ENCODE measurements at places on chromosomes 4 and X. TPM values are rescaled to one million over a fixed set of nuclear protein-coding genes. Genes with fewer than 3 reads are reported as not detected.

GRCh38 chr4:54224996-54225597 lies 4.0 kb upstream of the PDGFRA start:
- ATAC-seq, result no peak

DNA sequence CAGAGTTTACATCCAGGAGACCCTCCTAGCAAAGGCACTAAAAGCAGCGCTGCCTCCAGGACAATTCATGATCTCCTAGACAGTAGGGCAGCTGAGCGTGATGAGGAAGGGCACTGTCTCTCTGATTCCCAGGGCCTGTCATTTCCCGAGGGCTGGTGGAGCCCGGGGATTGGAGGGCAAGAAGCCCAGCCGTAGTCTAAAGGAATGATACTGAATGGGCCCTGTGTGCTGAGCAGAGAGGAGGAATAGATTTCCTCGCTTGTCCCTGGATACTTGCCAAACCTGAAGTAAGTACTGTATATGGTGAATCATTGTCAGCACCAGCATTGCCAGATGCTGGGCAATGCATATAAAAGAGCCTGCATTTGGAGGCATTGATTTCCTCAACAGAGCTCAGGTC lies 88.0 kb upstream of the SLITRK2 start:
- ATAC-seq, result no peak

GRCh38 chrX:135273162-135273561 lies 21.3 kb downstream of the ETDA start:
- ATAC-seq, result no peak

CT45A1 gene
- total RNA-seq, result not detected

PTCHD1 gene
- 9.9 TPM for total RNA-seq

PARM1 gene
- total RNA-seq, result 17.7 TPM

Data from gastroesophageal sphincter (tissue), 4 donors.